ENCODE measurements at places on chromosomes 5 and 9. TPM values are rescaled to one million over a fixed set of nuclear protein-coding genes. Genes with fewer than 3 reads are reported as not detected.

GRCh38 chr9:134222018-134222573 is 57.7 kb upstream of the RNU6ATAC start:
- DNase-seq = peak; percentile 21

DNA sequence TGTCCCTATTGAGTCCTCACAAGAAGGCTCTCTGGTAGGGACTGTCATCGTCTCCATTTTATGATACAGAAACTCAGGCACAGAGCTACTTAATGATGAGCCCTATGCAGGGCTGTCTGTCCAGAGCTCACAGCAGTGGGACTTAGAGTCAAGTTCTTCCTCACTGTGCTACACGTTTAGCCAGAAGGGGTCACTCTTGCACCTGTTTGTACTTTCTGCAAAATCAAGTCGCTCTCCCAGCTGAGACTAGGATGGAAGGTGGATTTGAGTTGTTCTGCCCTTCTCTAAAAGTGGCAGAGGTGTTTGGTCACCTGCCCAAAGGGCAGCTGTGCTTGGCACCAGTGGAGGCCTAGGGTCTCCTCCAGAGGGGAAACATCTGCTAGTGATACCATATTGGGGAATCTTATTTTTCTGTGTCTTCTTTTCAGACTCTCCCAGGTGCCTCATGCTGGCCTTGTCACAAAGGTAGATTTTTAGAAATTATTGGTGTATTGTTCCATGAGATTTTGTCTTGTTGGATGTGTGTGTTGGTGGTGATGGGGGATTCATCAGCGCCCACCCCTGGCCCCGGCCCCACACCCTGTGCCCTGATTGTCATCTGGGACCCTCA is 104.2 kb downstream of the PPARGC1B start:
- no peak for DNase-seq

IL4 gene
- total RNA-seq = not detected

PAEP gene
- not detected for total RNA-seq
